ENCODE measurements at places on chromosomes 11 and 22.

- DNase-seq = no peak
Measured at GRCh38 chr22:40189997-40190396, 12.3 kb downstream of the TNRC6B start.

DNA sequence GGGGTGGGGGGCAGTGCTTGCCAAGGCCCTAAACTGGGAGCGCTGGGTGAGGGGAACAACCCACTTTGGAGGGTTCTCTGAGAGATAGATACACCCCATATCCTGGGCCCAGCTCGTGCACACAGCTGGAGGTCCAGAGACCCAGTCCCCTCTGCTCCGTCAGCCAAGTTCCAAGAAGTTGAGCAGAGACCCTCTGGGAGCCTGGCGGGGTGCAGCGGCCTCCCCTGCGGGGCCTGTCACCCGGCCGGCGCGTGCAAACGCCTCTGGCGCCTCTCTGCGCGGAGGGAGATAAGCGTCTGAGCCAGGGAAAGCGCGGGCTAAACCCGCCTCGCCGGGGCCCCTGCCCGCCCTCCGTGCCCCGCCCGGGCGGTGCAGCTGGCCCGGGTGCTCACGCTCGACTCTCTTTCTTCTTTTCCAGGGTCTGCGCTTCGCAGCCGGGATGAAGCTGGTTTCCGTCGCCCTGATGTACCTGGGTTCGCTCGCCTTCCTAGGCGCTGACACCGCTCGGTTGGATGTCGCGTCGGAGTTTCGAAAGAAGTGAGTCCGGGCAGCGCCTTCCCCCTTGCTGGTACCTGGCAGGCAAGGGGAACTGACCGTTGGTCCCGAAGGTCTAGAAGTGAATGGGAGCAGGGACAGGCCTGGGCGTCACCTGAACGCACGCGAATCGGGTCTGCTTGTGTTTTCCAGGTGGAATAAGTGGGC lies 540 bp downstream of the ADM start:
- peak; percentile 48 for DNase-seq

GRCh38 chr11:41943656-41944055 lies 484.2 kb upstream of the LRRC4C start:
- DNase-seq = no peak

DNA sequence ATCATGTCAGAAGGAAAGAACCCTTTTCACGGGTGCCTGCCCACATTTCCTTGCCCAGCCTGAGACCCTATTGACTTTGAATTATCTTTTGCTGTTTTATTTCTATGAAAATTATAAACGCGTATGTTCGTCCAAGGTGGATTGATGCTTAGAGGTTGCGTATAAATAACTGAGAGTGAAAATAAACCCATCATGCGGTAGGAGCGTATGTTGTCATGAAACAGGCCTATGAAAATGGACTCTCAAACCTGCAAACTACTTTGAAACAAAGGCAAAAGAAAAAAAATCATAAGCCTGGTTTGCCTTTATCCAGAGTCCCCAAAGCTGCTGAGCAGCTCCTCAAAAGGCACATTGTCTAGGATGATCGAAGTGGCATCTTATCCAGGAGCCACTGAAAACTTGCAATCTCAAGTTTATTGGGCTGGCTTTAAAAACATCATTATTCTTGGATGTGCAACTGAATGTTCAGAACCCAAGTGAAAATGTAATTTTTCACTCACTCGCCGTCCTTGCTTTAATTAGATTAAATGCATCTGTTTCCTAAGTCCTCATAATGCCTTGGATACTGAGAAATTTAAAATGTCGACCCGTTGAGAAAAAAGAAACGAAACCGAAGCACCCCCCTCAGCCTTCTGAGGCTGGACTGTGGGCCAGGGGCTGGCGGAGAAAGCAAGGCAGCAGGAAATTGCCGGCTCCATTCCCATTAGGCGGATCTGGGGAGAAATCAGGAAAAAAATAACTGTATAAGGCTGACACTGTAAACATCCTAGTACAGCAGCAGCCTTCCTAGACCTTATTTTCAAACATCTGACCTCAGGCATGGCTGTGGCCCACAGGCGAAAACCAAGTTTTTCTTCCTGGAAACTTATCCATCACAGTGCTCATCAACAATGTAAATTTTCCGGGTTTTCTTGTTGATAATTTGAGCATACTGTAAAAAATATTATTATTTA lies 82.9 kb upstream of the PPARA start:
- DNase-seq = no peak

- DNase-seq = no peak
Measured at GRCh38 chr11:121393855-121394254, 58.3 kb upstream of the SORL1 start.

- DNase-seq = peak; percentile 48
Measured at GRCh38 chr11:133163463-133164419, 368.6 kb downstream of the OPCML start.

DNA sequence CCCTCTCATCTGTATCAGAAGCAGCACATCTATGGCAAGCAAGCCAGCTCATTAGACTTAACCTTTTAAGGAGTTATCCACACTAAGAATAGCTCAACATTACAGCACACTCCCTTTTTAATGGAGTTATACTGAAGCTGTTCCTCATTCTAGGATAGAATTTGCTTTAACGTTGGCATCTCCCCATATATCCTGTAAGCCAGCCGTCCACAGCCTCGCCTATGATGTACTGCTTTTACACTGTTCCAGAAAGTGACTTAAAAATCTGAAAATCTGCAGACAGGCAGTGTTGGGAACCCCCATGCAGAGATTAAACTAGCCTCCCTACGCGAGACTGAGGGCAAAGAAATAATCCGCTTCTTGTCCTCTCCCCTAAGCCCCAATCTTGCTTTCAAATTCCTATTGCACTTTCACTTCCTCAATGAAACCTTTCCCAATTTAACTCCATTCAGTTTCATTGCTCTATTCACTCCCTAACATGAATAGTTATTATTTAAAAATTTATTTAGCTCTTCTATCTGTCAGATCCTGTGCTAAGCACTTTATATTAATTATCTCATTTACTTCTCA lies 225.0 kb downstream of the BLID start:
- DNase-seq = no peak

DNA sequence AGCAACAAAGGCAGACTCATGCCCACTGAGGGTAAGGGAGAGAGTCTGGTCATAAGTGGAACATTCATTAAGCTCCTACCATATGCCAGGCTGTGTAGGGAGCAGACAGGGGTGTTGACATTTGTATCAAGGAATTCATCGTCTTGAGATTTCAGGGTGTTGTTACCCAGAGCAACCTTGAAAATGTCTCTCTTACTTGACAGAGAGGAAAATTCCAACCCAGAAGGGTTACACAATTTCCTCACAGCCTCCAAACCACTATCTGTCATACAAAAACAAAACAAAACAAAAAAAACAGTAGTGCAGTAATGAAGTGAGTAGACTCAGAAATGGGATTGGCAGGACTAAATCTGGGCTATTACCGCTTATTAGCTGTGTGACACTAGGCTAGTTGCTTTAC lies 113.2 kb downstream of the MIAT start:
- peak; percentile 65 for DNase-seq

- DNase-seq = peak; percentile 78
Measured at GRCh38 chr11:33687733-33688479, 12.7 kb downstream of the C11orf91 start.

- DNase-seq = no peak
Measured at GRCh38 chr11:87970762-87971161, 204.5 kb downstream of the RAB38 start.

DNA sequence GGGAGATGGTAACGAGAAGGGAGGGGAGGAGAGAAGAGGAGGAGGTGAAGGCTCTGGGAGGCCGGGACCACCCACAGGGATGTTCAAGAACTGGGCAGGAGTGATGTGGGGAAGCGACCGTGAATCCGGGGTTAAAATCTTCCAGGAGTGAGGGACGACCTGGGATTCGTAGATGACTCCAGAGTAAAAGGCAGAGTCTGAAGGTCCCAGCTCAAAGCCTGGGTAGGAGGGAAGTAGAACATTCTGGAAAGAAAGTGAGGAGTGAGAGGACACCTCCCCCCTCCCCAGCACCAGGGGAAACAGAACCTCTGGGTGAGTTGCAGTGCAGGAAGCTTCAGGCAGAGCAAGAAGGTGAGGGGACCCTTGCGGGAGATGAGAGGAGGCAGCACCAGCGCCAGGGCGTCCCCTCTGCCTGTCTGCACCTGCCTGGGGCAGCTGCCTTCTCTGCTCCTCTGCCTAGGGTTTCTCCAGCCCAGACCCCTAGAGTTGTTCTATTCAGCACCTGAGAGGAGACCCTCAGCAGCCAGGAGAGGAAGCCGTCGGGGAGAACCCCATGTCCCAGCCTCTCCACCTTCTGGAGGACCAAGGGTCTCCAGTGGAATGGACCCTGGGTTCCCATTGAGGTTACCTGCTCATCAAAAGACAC lies 49.7 kb downstream of the LINC01488 start:
- DNase-seq = no peak

GRCh38 chr11:86746514-86746913 lies 53.8 kb upstream of the PRSS23 start:
- DNase-seq = no peak

DNA sequence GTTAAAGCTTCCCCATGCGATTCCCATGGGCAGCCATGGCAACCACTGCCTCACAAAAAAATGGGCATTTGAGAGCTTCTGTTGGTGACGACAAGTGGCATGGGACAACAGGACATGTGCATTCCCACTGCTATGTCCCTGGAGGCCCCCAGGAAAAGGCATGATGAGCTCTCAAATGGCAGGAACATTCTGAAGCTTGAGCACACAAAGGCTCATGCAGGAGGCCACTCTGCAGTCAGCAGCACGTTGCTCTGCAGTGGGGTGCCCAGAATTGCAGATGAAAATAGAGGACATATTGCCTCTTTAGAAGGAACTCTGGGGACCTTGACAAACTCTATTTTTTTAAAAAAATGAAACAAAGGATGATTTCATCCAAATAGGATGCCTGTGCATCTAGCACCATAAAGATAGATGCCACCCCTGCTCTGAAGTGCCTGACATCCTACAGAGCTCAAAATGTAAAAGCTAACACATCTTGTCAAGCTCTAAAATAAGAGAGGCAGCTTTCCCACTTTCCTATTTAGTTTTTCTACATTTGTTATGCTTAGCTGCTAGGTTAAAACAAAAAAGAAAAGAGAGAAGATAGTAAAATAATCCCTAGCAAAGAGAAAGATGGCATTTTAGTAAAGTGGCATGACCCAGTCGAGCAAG lies 277.6 kb upstream of the ZC3H12C start:
- no peak for DNase-seq

All from fibroblast of skin of right biceps (primary cell).